ENCODE measurements at places on chromosomes 7 and 10.

DNA sequence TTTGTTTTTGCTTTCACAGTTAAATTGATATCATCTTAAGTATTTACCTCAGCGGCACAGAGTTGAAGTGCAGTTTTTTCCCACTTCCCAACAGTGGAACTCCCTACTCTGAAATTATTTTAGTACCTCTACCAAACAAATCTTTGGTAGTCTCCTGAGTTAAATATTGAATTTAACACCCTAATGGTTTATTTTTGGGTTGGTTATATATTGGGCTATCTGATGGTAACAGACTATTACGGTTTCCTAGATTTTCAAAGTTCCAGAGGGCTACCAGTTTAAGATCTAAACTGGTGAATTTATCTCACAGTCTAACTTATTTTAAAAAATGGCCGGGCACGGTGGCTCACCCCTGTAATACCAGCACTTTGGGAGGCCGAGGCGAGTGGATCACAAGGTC lies 1.3 kb downstream of the ZNF277 start:
- DNase-seq, result no peak

DNA sequence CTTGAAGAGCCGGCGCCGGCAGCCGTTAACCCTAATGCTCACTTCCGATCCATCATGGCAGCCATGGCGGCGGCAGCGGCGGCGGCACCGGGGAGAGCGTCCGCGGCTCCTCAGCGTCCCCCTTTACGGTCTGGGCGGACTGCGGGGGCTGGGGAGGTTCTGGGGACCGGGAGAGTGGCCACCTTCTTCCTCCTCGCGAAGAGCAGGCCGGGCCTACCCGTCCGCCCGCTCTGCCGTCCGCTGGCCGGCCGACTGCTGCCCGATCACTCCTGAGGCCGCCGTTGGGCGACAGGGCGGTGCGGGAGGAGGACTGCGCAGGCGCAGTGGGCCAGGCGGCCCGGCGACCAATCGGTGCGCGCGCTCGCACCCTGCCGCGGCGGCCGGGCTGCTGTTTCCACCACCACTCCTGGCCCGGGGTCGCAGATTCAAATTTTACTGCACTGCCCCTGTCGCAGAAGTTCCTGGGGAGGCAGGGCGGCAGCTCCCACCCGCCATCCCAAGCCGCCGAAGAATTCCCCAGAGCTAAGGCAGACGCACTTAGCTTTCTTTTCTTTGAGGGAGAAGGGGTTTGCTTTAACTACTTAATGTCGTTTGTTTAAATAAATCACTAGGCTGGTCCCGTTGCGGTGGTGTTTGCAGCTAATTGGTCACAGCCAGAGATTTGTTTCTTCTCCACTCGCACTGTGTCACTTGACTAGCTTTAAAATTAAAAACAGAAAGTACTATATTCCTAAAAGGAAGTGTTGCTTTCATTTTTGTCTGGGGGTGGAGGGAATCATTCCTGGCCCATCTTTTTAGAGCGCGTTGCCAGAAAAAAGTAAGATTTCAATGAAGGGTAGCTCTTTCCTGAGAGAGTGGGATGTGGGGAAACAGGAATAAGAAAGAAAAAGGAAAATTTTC lies at the start of gene KIF5B:
TSS of gene KIF5B (minus strand) at position 290 of the 900 bp plus-strand sequence. CDS start 452 bp downstream, outside the sequence.
- DNase-seq, result peak; percentile 67

GRCh38 chr7:2666155-2666554 lies 21.8 kb upstream of the AMZ1 start:
- DNase-seq, result no peak

- no peak for DNase-seq
Measured at GRCh38 chr10:6232225-6232807, 29.6 kb downstream of the PFKFB3 start.

GRCh38 chr10:3046210-3046779 lies 21.1 kb upstream of the PFKP start:
- no peak for DNase-seq

- DNase-seq, result no peak
Measured at GRCh38 chr7:7802531-7802930, 84.1 kb upstream of the RPA3 start.

DNA sequence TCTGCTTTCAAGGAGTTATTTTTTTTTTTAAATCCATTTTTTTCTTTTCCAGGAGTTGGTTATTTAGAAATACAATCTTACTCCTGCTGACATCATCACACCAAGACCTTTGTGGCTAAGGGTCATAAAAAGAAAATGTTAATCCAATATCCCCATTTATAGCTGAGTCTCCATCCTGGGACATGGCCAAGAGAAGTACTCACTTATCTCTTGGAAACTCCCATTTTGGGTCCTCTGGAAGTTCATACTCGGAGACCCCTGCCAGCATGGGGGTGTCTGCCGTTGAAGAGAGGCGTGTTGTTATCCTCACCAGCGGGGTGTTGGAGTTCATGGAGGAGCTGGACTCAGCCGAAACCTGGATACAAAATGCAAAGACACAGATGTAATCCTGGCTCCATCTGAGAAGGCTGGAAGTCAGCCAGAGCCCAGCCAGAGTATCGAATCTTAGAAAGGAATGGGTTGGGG lies 94.6 kb downstream of the FGFR2 start:
- DNase-seq, result no peak

- DNase-seq, result no peak
Measured at GRCh38 chr7:8628656-8629055, 195.2 kb downstream of the NXPH1 start.

DNA sequence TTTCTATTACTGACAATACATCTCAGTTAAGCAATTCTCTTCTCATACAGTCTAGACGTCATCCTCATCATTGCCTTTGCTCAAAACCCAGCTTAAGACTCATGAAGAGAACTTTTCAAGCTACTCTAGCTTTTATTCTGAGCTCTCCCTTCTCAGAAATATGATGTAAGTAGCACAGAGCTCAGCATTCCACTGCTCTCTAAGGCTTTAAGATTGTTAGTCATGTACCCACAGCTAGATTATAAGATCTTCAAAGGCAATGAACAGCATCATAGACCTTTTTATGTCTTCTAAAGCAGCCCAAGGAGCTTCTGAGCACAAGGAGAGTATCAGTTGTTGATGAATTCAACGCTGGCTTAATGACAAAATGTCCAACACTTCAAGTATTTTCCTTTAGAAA lies 119.3 kb downstream of the NRP1 start:
- DNase-seq, result no peak

DNA sequence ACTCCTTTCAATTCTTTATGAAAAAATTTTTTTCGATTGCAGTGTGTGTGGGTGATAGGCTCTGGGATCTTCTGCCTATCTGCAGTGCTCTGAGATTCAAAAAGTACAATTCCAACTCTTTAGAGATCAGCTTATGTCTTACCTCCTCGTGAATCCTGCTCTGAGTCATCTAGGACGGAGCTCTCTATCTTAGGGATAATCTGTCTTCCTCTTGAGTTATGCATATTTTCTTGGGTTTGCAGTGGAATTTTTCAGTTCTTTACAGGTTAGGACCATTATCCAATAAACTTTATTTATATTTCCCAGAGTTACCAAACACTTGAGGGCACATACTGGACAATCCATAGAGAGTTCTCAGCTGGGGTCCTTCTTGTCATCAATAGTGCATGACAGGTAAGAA lies 428.6 kb downstream of the ACTR3B start:
- DNase-seq, result no peak

- no peak for DNase-seq
Measured at GRCh38 chr7:41238851-41239331, 464.0 kb downstream of the INHBA start.

GRCh38 chr10:121648493-121648892 lies 50.2 kb upstream of the FGFR2 start:
- no peak for DNase-seq

- DNase-seq, result no peak
Measured at GRCh38 chr10:3139216-3139910, 33.2 kb downstream of the PITRM1 start.

DNA sequence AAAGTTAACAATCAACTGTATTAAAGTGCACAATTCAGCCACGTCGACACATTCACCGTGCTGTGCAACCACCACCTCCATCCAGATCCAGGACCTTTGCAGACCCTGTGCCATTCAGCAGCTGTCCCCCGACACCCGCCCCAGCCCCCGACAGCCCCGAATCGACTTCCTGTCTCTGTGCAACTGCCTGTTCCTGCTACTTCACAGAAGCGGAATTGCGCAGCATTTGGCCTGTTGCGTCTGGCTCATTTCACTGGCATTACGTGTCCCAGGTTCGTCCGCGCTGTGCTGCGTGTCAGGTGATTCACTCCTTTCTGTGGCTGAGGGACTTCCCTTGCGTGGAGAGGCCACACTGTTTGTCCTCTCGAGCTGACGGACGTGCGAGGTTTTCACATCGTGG lies 33.2 kb upstream of the DNAAF5 start:
- DNase-seq, result no peak
